ENCODE measurements at places on chromosomes 3 and 15. TPM values are rescaled to one million over a fixed set of nuclear protein-coding genes. Genes with fewer than 3 reads are reported as not detected.

The VGLL3 gene
- total RNA-seq = 0.09 TPM

The CFAP100 gene
- total RNA-seq = not detected

The TRIM42 gene
- total RNA-seq = not detected

The NLGN1 gene
- not detected for total RNA-seq

The SI gene
- not detected for total RNA-seq

The NANOGP8 gene
- not detected for total RNA-seq

The GOLGA8S gene
- total RNA-seq = not detected

The CCR5 gene
- not detected for total RNA-seq

The A4GNT gene
- total RNA-seq = not detected

The IL17RC gene
- 11.4 TPM for total RNA-seq

The NOP10 gene
- total RNA-seq = 250 TPM

The FAM107A gene
- total RNA-seq = 0.07 TPM

The IGDCC3 gene
- 0.07 TPM for total RNA-seq

The GPR149 gene
- not detected for total RNA-seq

The ZPLD1 gene
- not detected for total RNA-seq

The GOLGA6L10 gene
- total RNA-seq = 2.2 TPM

The TM4SF18 gene
- total RNA-seq = not detected

The HOMER2 gene
- total RNA-seq = 0.54 TPM

The MYZAP gene
- not detected for total RNA-seq

The OSBPL10 gene
- total RNA-seq = 0.18 TPM

Data from K562 (cell line).